AG04450 (cell line): ENCODE measurements at places on chromosomes 6 and 20.

- DNase-seq = no peak
These were observed 37.9 kb downstream of the SPATA2 start for GRCh38 chr20:49877386-49877921.

GRCh38 chr6:56521976-56522375, 120.7 kb downstream of the DST start:
- no peak for DNase-seq

- no peak for DNase-seq
These were observed 125.5 kb upstream of the CDH4 start for GRCh38 chr20:61126369-61127195.

DNA sequence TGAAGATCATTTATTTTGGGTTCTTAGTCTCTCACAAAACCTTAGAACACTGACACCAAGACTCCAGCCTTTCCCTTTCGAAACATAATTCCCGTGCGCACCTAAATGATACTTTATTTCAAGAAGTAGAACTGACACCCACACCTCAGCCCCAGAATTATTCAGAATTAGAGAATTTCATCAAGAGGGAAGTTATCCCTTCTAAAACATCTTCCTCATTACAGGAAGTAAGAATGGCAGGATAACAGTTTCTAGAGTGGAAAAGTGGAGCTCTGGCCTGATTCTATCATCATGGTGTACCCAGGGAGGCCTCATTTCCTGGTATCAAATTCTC, 1.4 kb upstream of the SRXN1 start:
- no peak for DNase-seq

- DNase-seq = no peak
These were observed 52.9 kb upstream of the UFL1 start for GRCh38 chr6:96468681-96469224.
